ENCODE measurements at places on chromosomes 1 and 21. TPM values are rescaled to one million over a fixed set of nuclear protein-coding genes. Genes with fewer than 3 reads are reported as not detected.

POU2F1 gene
- 17.4 TPM for total RNA-seq

GRCh38 chr1:219088778-219089557 is 84.7 kb upstream of the LYPLAL1 start:
- DNase-seq, result no peak

RGS4 gene
- 3.9 TPM for total RNA-seq

DNA sequence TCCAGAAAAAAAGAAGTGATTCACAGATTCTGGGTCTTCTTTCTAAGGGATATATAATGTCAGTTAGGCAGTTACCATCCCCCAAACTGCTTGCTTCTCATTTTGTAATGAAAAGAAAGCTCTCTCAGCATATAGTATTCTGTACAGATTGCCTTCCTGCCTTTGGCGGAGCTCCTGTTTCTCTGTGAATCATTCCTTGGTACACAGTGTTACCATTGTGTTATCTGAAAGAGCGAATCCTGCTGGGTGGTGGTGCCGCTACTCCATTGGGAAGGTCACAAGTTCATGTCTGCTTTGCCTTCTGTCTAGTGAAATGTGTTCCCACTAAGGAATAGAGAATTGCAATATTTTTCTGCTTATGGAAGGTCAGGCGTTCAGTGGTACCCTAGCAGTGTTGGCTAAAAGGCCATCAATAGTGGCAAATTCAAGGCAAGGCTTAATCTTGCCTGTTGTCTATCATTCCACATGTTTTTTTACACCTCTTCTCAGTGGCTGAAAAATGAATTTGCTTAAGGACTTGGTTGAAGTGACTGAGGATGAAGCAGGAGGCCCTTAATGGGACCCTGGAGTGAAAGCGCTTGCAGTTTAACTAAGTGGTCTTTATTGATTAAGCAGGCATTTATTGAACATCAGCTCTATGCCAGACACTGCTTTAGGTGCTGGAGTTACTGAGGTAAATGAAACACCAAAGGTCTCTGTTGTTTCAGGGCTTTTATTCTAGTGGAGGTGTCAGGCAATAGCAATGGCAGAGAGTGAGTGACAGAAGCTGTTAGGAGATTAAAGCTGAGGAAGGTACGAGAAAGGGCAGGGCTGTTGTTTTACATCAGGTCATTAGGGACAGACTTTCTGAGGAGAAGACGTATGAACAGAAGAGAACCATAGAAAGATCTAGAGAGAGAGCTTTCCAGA is 186.7 kb downstream of the PDE4B start:
- DNase-seq, result peak; percentile 74

MANEAL gene
- total RNA-seq, result 4.6 TPM

DNA sequence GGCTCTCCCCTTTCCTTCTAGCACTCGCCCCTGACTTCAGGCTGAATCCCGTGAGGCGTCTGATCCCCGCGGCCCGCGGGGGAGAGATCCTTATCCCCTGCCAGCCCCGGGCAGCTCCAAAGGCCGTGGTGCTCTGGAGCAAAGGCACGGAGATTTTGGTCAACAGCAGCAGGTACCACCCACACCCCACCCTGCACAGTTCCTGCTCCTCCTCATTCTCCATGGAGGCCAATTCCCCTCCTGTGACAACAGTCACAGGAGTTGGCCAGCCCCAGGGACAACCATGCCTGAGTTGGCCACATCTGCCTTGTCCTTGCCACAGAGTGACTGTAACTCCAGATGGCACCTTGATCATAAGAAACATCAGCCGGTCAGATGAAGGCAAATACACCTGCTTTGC is 20.0 kb downstream of the TMEM81 start:
- no peak for DNase-seq

All from tongue (tissue), 3 donors.